ENCODE measurements at places on chromosomes 5 and 9. TPM values are rescaled to one million over a fixed set of nuclear protein-coding genes. Genes with fewer than 3 reads are reported as not detected.

DNA sequence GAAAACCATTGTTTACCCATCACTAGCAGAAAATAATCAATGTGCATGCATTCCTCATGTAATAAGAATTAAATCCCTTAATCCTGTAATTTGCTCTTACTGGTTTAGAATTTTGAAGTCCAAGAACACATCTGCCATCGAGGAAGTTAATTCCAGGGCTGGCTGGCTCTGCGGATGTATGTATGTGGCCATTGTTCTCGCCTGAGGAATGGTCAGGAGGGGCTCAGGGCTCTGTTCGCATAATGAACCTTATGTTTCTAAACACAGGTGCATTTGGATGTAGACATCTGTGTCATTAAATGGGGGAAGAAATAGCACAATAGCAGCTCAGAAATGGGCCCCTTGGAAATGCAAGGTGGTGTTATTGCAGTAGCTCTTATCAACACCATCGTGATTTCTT, 148.6 kb upstream of the GAS1 start:
- DNase-seq, result no peak

DNA sequence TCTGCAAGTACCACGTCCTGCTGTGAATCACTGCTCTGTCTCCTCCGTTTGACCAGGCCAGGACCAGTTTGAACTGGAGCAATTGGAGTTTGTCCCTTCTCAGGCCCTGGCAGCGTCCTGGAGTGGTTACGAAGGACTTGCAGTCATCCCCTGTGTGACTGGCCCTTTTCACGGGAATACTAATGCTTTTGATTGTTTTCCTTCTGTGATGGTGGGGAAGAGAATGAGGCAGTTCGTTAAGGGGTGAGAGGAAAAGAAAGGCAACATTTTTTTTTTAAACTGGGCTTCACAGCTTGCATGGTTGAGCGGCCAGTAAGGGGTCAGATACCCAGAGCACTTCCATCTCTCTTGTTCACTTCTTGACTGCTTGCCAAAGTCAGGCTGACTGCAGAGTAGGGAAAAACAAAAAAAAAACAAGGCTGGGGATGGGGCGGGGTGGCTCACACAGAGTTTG, 153.5 kb upstream of the STK32A start:
- no peak for DNase-seq

MGAT4B gene
- total RNA-seq, result 95.8 TPM

GRCh38 chr5:39369123-39369815, 5.0 kb upstream of the C9 start:
- DNase-seq, result no peak

- no peak for DNase-seq
Observed at GRCh38 chr5:180649297-180650039, at the start of gene FLT4. Gene FLT4, minus strand, starts transcription at chr5:180649600. Its CDS starts 55 bp downstream, at chr5:180649545.
